ENCODE measurements at places on chromosomes 11 and 22.

GRCh38 chr22:31346733-31347250 is 646 bp upstream of the PATZ1 start:
- no peak for DNase-seq

GRCh38 chr11:7968686-7969085 is 3.4 kb upstream of the NLRP10 start:
- DNase-seq: no peak

DNA sequence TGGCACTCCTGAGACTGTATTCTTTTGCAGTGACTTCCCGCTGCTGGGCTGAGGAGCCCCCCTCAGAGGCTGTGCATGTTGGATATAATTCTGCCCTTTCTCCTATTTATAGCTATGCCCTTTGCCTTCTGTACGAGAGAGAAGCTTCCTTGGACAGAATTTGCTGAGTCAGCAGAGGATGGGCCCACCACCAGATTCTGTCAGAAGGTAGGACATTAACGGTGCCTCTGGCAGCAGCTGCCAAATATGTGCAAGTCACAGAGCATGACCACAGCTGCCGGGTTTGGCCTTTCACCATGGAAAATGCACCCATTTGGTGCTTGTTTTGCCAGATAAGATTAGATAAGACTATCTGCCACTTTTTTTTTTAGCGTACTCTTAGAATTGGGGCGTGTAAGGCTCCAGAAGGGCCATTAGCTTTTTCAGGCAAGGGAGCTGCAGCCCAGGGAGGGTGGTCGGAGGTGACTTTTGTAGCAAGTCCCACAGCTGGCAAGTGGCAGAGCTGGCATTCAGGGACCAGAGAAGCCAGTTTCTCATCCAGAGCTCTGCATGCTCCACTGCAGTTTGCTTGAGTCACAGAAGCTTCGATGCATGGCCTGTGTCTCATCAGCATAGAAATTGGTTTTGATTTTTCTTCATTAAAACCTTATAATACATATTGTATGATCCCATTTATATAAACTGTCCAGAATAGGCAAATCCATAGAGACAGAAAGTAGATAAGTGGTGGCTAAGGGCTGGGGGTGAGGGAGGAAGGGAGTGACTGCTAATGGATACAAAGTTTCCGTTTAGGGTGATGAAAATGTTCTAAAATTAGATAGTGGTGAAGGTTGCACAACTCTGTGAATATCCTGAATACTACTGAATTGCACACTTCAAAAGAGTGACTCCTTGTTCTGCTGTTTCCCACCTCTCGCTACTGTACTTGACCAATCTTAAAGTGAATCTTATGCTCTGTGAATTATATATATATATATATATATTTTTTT is 15.8 kb downstream of the UPB1 start:
- no peak for DNase-seq

- DNase-seq: no peak
Measured at GRCh38 chr11:78195917-78196560, 7.3 kb downstream of the USP35 start.

DNA sequence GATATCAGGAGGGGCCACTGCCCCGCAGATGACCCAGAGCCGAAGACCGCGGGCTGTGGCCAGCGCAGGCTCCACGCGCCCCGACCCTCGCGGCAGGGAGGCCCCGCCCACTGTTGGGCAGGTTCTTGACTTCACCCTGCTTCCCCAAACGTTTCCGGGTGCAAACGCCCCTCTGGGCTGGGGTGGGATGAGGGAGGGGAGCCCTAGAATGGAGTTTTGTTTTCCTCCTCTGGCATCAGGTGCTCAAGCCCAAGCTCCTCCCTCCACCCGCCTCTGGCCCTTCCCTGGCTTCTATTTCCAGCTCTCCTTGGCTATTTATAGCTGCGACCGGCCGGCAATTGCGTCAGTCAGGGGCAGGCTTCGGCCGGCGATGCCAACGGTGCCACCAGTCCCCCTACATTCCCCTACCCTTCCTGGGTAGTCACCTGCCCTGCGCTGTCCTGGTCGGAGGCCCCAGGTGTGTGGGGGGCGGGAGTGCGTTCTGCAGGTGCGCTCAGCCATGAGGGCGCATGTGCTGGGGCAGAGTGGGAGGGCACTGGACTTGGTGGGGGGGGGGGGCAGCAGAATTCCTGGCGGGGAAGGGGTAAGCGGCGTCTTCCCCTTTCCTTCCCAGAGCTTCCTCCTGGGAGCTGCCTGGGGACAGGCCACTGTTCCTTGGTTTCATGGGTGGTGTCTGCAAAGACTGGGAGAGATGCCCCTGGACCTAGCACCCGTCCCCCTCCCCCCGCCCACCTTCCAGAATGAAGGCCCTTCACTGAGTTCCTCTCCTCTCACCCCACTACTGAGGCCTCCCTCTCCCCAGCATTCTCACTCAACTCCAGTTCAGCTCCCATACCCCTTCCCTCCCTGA is 23.6 kb downstream of the DUSP8 start:
- peak; percentile 44 for DNase-seq

DNA sequence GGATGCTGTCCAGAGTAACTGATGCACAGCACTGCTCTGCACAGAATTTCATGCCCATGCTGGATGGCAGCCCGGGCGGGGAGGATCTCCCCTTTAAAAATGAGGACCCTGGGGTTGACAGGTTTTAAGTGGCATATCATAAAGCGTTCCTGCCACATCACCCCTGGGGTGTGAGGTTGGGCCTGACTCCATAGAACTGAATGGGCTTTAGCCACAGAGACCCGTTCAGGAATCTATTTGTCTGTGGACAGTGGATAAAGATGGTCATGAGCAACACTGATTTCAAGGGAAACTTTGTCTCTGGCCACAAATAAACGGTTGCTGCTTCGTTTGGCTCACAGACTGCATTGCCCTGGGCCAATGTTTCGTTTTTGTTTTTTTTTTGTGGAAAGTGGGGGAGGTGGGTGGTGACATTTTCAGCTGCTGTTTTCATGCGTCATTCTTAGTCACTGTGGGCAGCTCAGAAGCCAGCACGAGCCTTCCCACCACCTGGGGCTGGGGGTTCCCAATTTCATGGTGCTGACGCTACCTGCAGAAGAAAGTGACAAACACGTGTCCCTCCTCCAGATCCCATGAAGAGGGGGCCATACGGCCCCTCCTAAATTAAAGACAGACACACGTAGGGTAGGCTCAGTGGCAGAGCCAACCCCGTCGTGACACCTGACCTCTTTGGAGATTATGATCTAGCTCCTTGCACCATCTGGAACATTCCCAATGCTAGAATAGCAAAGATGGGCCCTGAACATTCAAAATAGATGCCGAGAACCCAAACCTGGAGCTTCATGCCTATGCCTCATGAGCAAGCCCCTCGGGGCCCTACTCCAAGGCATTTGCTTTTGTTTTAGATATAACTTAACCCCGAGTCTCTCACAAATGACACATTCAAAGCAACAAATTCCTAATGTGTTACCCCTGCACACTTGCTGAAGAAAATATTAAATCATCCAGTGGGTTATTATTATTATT is 54.8 kb upstream of the PHF21B start:
- DNase-seq: no peak

GRCh38 chr22:26401726-26402125 is 27.3 kb upstream of the ASPHD2 start:
- DNase-seq: no peak

DNA sequence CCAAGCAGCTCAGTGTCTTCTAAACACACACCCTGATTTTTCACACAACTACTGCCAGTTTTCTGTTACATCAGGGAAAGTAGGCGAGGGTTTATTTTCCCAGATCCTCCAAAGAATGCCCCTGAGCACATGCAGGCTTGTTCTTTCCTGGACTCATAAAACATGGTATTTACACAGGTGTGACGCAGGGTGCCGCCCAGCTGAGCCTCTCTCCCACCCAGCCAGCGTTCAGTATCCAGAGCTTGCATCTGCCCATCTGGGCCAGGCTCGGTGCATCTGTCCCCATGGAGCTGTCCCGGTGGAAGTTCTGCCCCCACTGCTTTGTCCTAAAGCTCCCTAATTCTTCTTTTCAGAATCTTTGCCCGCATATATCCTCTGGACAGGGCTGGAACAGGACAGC is 44.8 kb upstream of the ISX start:
- DNase-seq: no peak

GRCh38 chr11:27740362-27741013 is 40.2 kb upstream of the BDNF start:
- DNase-seq: no peak

DNA sequence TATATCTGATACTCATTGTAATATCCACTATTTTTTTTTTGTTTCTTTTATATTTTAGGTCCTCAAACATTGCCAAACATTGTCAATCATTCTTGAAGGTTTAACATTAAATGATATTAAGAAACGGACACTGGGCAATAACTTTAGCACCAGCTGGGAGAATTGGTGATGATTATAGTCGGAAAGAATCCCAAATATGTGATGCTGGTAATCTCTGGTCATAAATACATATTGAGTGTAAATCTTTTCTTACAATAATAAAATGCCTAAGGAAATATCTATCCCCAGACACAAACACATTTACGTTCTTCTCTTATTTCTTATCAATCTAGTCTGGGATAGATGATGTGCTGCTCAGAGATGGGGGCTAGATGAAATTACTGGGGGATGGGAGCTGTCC is 25.2 kb downstream of the OR51E2 start:
- DNase-seq: no peak

DNA sequence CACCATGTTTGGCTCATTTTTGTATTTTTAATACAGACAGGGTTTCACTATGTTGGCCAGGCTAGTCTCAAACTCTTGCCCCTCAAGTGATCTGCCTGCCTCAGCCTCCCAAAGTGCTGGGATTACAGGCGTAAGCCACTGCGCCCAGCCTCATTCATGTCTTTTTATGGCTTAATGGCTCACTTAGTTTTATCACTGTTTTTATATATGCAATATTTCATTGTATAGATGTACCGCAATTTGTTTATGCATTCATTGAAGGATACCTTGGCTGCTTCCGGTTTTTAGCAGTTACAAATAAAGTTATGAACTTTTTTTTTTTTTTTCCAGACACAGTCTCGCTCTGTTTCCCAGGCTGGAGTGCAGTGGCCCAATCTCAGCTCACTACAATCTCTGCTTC is 5.5 kb upstream of the TCN2 start:
- no peak for DNase-seq

GRCh38 chr11:83306200-83307080 is 20.3 kb upstream of the CCDC90B start:
- DNase-seq: no peak
